ENCODE measurements at places on chromosomes 12 and 14. TPM values are rescaled to one million over a fixed set of nuclear protein-coding genes. Genes with fewer than 3 reads are reported as not detected.

GRCh38 chr12:26678697-26679660 lies 154.0 kb downstream of the ITPR2 start:
- no peak for DNase-seq

DNA sequence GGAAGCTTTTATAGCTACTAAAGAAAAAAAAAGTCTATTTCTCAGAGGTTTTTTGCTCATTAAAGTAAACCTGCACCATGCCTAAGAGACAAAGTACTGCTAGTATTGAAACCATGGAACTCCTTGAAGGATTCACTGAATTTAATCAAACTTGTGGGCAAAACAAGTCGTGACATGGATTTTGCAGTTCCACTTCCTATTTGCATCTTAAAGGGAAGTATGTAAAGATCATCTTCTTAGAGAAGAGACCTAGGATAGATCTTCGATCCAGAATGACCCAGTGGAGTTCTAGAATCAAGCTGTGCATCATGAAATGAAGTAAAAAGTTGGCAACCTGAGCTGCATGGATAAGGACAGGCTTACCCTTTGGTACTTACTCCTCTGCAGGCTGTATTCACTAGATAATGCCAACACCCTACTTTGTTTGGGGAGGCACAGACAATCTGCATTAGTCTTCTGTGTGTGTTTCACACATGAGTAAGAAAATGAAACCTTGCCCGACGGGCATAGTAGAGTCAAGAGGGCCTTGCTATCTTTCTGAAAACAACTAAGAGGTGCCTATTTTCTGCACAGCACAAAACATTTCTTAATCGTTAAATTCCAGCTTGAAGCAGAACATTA lies 1.9 kb downstream of the GNG2 start:
- DNase-seq: no peak

Gene DERA
- 51.3 TPM for total RNA-seq

DNA sequence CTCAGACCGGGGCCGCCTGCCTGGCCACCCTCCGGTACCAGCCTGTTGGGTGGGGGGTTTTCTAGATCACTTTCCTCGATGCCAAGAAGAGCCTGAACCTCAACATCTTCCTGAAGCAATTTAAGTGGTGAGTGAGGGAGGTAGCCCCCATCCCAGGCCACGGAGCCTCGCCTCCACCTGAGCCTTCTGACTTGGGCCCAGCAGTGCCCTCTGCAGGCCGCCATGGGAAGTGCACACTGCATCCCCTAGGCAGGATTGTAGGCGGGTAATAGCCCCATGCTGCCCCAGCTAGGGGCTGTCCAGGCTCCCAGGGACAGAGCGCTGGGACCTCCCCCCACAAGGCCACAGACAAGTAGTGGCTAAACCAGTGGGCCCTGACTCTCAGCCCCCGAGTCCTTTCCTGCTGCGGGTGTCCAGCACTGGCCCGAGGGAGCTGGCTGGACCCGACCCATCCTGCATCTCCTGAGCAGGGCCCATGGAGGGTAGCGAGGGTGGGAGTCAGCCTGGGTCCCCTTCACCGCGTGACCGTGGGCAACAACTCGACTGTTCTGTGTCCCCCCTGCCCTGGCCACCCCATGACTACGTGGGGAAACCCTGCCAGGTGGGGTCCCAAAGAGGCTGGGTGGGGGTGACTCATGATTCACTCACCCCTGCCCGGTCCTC lies 15.3 kb upstream of the ADSS1 start:
- peak; percentile 35 for DNase-seq

- DNase-seq: no peak
Observed at GRCh38 chr14:29518335-29518734, 409.3 kb downstream of the PRKD1 start.

DNA sequence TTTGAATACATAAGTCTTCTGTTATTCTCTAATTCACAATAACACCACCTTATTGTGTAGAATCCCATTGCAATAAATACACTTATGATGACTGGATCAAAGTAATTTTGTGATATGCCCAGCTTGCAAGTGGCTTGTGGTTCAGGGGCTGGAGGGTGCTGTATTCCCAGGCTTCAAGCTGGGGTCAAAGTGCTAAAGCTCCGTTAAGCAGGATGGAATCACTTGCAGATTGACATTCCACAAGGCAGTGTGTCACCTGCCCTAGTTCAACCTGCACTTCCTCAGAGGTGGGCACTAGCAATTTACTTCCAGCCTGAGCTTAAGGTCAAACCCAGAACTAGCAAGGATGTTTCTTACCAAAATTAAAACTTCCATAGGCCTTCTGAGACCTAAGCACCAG lies 166.6 kb downstream of the SSPN start:
- DNase-seq: peak; percentile 10

DNA sequence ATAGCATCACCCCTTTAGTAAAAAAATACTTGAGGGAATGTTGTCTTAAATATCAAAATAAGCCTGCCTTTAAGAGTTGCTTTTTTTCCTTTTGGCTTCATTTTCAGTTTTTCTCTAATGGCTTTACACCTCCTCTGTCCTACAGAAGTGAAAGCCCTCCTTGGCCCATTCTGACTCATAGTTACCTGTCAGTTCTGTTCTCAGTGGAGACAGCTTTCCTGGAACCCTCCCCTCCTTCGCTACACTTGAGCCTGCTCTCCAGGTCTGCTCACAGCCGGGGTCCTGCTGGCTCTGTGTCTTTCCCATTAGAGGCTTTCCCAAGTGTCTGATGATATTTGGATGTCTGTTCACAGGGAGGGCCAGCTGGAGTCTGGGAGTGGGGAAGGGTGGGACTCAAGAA lies 84.0 kb downstream of the PELI2 start:
- DNase-seq: no peak

DNA sequence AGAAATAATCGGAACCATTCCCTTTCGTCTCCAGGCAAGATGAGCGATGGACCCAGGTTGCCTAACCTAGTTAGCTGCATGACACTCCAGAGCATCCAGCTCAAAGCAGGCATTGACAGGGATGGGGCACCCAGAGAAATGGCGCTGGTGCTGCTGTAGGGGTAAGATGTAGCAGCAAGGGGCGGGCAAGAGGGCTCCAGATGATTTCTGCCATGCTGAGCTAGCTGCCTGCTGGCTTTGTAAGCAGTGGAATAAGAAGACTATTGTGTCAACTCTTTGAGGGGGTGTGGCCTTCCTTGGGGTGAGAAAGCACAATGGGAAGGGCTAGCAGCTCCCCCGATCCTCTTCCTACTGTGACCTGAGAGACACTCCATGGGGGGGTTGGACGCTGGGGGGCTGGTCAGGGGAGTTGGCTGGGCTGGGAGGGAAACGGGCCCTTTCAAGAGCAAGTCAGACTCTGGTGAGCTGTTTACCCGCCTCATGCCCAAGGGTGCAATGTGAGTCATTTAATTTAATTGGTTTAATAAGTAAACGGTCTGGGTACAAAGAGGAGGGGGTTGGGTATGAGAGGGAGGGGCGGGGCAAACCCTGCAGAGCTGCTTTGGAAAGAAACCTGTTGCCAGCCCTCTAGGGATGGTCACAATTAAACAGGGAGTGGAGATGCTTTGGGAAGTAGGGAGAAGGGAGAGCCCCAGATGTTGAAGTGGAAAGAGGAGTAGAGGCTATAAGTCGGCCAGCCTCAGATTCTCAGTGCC lies 50.5 kb downstream of the B4GALNT3 start:
- DNase-seq: no peak

- no peak for DNase-seq
Observed at GRCh38 chr14:97137705-97138104, 340.5 kb downstream of the VRK1 start.
